ENCODE measurements at places on chromosomes 7 and 10.

- DNase-seq, result no peak
Measured at GRCh38 chr7:105808209-105808608, 68.2 kb downstream of the ATXN7L1 start.

- no peak for DNase-seq
Measured at GRCh38 chr10:93701866-93702209, 554 bp downstream of the FRA10AC1 start.

DNA sequence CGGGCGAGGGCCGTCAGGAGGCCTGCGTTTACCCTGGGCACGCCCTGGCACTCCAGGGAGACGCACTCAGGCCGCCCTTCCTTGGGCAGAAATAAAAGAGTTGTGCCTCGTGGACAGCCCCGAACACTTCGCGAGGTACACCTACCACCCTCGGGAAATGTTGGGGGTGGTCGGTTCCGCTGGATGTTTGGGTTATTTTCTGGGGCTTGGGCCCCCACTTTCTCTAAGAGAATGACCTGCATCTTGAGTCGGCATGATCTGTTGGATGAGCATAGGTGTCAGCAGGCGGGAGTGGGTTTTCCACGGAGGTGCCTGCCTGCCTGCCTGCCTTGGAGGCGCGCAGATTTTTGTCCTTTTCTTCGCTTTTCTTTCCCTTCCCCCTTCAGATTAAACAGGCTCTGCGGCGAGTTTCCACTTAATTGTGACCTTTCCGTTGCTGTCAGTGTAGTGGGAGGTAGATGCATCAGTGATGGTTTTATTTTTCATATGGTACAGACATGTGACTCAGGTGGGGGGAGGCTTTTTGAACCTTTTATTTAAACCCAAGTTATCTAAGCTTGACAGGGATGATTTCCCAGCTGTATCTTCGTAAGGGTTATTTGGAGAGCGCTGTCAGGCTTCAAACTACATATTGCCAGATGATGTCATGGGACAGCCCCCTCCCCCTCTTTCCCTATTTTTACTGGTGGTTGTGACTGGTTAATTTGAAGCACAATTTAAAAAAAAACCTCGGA lies 661 bp downstream of the HECTD2 start:
- peak; percentile 17 for DNase-seq

DNA sequence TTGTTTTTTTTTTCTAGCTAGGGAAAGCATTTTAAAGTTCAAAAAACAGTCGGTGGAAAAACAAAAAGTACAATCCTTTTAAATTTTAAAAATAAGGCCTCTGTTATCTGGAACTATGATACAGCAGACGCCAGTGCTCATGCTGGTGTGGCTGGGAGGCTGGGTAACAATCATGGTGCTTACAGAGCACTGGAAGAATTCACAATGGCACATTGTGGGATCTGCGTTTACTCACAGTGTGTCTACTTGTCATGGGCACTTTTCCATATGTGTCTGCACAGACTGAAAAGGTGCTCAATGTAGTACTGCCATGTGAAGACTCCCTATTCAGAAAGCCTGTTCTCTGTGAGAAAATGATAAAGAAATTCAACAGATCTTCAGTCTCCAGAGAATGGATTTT lies 278.2 kb upstream of the IMMP2L start:
- DNase-seq, result no peak

GRCh38 chr7:20331910-20332813 lies 1.5 kb downstream of the ITGB8 start:
- DNase-seq, result no peak

DNA sequence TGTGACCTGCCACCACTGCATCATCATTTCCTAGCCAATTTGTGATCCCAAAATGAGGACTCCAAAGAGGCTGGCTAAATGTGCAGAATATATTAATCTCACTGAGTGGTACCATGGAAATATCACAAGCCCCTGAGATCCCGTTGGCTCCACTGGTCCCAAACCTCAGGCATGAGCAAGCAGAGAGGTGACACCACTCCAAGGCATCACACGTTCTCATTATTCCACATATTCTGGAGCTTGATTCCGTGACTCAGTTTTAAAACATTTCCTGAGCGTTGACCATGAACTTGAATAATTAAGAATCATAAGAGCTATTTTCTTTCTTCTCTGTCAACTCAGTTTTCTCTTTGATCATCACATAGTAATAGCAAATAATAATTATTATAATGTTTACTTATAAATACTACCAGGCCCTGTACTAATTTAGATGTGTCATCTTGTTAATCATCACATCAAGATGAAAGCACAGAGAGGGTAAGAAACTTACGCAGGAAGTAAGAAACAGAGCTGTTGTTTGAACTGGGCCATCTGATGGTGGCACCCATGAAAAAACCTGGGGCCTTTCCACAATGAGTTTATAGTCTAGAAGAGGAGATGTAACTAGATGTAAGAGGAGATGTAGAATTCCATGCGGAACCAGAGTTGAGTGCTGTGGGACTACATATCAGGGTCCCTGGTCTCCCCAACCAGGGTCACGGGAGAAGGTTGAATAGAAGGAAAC lies 3.5 kb downstream of the APBB1IP start:
- DNase-seq, result no peak

DNA sequence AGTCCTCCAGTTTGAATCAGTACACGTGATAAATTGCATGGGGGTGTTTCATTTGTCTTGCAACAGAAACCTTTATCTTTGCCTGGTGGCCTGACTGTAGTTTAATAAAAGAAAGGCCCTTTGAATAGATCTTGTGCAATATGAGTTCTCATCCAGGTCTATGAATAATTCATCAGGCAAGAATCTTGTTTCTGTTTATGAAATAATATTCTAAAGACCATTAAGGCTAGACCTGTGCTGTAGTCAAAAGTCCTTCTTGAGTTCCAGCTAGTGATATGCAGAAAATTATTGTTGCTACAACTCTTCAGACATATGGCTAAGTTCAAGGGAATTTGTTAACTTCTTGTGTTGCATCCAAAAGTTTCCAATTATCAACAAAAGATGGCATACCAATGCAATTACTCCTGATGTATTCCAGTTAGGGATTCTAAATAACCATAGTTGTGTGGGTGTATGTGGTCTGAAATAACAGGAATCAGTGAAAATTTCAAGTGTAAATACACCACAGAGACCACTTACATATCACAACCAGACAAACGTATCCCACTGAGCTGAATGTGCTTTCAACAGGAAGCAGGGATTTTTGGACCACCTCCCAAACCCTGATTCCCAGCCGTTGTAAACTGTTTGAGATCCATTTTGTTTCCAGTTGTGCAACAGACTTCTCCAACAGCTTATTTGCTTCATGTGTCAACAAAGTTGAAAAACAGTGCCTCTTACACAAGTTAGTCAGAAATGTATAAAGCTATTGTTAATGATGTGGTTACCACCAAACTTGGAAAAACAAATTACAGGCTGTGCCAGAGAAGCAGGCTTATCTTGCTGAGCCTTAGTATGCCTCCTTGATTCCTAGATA lies 54.7 kb upstream of the BICC1 start:
- no peak for DNase-seq

DNA sequence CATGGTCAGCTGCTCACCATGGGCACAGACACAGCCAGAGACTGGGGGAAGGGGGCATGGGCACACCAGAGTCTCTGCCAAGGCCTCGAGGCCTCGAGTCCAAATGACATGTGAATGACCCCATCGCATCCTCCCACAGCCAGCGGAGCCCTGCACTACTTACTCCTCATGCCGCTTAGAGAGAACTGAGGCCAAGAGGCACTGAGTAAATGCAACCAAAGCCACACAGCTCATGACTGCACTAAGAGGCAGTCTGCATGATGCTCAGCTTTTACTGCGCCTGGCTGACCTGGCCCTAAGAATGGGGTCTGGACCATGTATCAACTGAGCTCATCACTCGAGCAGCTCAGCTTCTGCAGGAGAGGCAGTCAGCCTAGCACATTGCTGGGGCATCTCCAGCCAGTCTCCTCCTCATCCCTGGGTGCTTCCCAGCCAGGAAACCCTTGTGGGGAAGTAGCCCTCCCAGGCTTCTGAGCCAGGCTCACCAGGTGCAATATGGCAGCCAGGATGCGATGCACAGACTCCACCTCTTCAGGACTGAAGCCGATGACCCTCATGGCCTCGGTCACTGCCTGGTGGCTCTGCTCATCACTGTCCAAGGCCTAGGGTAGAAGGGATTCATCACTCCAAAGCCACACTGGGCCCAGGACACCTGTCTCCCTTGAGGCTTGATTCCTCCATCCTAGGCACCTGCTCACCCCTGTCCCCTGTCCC lies 7.5 kb downstream of the MYO1G start:
- DNase-seq, result no peak

DNA sequence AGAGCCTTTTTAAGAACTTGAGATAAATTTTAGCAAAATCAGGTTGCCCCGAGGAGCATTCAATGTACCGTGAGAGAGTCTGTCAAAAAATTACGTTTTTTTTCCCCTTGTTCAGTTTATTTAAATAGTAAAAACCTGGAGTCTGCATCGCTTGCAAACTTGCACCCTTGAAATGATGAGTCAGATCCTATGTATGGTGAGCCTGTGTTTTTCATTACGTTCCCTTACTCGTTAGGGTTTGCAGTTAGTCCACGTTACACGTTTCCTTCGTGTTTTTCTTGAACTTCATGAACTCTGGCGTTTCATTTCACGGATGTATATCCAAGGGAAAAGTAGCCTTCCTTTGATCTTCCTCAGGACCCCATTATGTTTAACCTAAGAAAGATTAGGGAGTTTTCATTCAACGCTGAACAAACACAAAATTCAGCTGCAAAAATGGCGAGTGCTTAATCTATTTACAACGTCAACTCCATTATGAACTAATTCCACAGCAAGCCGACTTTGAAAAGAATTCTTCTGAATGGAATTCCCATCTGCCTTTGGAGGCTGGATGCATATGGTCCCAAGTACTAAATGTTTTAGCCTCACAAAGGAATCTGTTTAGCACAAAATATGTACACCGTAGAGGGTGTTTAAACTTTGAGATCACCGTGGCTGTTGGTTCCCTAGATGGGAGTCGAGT lies 182.4 kb downstream of the MYOF start:
- DNase-seq, result no peak

DNA sequence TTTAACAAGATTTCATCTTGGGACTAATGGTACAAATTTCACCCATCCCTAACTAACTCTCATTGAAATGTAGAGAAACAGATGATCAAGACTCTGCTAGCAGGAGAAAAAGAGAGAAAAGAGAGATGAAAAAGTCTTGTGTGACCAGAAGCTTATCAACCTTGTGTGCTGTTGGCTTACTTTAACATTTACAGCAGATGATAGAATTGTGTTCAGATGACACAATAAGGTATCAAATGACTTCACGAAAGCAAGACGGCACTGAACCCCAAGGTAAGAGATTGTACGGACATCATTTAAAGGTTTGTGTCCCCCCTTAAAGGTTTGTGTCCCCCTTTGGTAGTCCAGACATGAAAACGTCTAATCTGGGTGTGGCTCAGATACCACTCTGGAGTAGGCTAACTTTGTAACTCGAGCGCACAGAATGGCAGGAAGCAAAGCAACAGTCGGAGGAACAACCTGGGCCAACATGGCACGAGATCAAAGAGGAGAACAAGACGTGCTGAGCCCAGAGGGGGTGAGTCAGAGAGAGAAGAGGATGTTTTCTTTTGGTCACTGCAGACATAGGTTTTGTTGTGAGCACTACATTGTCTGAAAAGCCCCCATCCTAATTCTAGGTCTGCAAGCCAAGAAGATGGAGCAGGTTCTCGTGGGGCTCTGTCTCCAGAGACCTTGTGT lies 10.4 kb upstream of the LMBR1 start:
- DNase-seq, result no peak

- no peak for DNase-seq
Measured at GRCh38 chr10:129796710-129797420, 167.2 kb downstream of the EBF3 start.

DNA sequence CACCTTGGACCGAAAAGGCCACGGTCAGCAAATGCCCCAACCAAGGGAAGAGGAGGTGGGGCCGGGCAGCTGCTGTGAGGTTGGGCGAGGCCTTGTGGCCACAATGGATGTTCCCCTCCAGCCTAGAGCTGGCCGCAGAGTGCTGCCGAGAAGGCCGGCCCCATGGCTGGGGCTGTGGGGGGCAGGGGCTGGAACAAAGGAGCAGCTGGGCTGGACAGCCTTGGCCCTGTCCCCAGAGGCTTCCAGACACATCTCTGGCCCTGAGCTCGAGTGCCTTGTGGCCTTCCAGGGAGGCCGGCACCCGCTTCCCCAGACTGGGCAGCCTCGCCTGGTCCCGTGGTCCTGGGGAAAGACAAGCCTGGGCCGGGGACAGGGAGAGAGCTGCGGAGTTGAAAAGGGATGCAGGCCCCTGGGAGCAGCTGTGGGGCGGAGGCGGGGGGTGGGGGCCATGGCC lies 88.0 kb downstream of the PDGFA start:
- DNase-seq, result no peak

DNA sequence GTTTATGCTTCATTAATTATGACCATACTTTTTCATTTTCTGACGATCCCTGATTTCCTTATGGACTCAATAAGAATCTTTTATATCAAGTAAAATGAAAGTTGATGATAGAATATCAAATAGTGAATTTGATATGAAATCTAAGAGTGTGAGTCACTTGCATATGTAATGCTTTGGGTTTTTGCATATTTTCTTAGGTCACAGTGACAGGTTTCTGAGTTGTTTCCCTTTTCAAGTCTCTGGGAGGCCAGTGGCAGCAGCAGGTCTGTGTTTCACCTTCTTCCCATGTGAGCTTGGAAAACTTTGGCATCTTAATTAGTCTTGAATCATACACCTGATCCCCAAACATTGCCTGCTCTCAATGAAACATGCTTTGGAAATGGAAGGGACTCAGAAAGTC lies 34.7 kb upstream of the GJD4 start:
- DNase-seq, result no peak

DNA sequence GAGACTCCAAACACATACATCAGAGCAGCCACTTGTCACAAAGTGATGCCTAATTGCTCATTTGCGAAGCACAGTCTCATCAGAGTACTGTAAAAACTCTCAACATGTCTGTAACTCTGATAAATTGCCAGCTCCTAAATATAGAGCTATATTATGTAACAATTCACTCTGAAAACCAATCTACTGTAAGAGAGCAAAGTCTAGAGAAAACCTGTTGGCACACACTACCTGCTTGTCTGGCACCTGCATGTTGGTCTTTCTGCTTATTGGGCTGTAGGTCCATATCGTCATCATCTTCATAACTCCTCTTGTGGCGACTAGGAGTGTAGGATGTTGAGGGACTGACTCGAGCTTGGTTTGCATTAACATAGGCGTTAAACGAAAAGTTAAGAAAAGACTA lies 19.8 kb downstream of the MCMBP start:
- DNase-seq, result no peak

DNA sequence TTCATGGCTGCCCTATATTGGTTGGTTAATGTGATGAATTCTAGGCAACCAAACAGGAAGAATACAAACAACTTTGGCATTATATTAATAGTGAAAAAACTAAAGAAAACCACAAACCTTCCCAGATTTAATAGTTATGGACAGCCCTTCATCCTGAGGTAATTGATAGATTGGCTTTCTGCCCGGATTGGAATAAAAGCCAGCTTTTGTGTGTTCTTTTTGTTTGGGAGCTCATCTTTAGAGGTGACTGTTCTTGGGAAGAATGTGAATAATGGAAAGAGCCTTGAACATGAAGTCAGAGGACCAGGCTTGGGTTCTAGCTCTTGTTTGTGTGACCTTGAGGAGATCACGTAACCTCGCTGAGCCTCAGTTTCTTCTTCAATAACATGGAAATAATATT lies 92.3 kb downstream of the VTI1A start:
- no peak for DNase-seq
